ENCODE measurements at places on chromosomes 16 and 17.

DNA sequence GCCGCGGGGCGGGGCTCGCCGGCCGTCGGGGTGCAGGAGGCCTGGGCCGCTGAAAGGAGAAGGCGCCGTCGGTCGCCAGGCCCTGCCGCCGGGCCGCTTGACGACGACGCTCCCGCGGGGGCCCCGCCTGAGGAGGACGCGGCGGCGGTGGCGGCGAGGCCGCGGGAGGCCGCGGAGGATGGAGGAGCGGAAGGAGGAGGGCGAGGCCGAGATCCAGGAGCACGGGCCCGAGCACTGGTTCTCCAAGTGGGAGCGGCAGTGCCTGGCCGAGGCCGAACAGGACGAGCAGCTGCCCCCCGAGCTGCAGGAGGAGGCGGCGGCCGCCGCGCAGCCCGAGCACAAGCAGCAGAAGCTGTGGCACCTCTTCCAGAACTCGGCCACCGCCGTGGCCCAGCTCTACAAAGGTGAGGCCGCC, 430 bp downstream of the HAPSTR1 start:
- no peak for DNase-seq

- no peak for DNase-seq
Observed at GRCh38 chr17:38539386-38539785, 66.4 kb downstream of the SRCIN1 start.

- no peak for DNase-seq
Observed at GRCh38 chr17:47708312-47708863, 14.4 kb downstream of the TBKBP1 start.

DNA sequence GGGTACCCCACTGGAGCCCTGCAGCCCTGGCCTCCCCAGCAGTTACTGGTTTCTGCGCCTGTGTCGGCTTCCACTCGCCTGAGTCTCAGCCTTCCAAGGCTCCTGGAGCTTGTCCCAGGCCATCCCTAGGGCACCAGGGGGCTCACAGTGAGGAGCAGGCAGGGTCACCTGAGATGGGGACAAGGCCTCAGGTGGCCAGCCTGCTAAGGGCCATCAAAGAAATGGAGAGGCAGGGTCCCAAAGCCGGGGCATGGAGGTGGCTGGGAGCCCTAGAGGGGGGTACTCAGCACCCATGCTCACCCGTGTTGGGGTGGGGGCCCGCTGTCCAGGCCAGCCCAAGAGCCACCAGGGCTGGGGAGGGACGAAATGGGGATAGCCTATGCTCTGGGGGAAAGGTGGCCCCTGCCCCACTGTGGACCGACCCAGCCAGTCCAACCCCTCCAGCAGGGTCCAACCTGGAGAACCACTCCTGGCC, 1.3 kb downstream of the FASN start:
- no peak for DNase-seq

DNA sequence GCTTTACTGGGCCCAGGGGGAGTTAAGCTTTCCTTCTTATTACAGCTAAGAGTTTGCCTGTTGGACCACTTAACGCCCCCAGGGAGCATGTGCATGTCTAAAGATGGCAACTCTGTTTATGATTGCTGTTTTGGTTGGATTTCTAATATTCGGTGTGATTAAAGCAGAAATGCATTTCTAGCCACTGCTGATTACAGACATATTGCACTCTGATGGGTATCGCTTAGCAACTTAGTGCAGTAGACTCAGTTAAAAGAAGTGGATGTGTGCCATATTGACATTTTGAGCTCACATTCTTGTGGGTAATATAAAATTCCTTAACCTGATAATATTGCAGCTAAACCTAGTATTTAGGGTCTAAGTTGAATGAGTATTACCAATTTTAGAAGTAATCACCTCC, 4.2 kb downstream of the NF1 start:
- DNase-seq = no peak

DNA sequence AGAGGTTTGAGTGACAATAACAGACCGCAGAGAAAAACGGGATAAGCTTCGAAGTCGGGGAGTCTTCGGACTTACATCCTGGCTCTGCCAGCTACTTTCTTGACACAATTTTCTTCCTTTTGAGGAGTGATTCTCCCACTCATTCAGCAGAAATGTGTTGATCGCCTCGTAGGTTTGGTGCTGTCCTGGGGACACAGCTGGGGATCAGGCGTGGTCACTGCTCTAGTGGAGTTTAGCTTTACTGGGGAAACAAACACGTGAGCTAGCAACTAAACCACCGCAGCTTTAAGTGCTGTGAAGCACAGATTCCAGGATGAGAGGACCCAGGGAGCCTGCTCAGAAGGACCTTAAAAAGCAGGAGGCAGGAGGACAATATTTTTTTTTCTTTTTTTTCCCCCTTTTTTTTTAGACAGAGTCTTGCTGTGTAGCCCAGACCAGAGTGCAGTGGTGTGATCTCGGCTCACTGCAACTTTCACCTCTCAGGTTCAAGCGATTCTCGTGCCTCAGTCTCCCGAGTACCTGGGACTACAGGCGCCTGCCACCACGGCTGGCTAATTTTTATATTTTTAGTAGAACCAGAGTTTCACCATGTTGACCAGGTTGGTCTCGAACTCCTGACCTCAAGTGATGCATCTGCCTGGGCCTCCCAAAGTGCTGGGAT, 858 bp downstream of the NUBP1 start:
- no peak for DNase-seq

DNA sequence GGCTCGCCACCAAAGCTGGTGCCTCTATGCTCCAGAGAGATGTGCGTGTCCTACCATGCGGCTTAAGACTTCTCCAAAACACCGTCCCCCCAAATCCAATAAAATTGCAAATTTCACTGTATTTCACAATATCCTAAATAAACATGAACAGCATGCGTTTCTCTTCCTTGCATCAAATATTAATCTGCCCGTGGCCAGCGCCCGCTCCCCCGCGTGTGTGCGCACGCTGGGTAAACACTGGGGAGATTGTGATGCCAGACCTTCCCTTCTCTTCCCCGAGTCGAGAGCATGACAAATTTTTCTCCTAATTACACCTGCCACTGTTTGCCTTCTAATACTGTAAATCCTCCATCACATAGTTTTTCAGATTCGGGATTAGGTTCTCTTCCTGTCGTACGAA, 148.1 kb downstream of the MRM1 start:
- DNase-seq = no peak

Data from ascending aorta (tissue), 2 donors.